Stimulated activated CD8-positive, alpha-beta memory T cell treated with anti-CD3 and anti-CD28 coated beads, Interleukin-2, amount 100 ng/mL, for 1 hour (primary cell): ENCODE measurements at places on chromosomes 3 and 15.
A peak's percentile ranks its signal among the peaks of the same experiment; 100 is the strongest.

- no peak for DNase-seq
These were observed 397.3 kb upstream of the PROK2 start for GRCh38 chr3:72182206-72182605.

- DNase-seq: no peak
These were observed 101.9 kb upstream of the THBS1 start for GRCh38 chr15:39478996-39479395.

DNA sequence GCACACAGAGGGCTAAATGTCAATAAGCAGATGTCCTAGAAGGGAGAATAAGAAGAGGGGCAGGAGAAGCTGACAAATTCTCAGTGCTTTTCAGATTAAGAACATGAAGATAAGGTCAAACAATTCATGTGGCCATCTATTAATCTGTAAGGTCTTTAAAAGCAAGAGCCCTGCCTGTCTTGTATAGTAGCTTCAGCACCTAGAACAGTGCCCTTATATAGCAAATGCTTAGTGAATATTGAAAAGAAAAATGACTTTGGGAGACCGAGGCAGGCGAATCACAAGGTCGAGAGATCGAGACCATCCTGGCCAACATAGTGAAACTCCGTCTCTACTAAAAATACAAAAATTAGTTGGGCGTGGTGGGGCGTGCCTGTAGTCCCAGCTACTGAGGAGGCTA lies 18.1 kb downstream of the SNTN start:
- no peak for DNase-seq

GRCh38 chr3:151864423-151865101 lies 8.9 kb upstream of the SUCNR1 start:
- no peak for DNase-seq

DNA sequence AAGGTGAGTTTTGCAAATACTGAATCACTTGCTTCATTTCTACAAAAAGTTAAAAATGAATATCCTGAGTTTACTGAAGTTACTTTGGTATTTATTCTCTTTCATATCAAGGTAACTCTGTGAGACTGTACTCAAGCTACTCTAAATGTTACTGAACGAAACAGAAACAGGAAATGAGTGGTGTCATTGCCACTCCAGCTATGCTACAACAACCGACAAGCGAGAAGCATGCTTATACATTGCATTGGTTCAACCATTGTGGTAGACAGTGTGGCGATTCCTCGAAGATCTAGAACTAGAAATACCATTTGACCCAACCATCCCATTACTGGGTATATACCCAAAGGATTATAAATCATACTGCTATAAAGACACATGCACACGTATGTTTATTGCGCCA lies 313.2 kb upstream of the THBS1 start:
- no peak for DNase-seq

- no peak for DNase-seq
These were observed 16.0 kb downstream of the RMDN3 start for GRCh38 chr15:40739047-40739446.

DNA sequence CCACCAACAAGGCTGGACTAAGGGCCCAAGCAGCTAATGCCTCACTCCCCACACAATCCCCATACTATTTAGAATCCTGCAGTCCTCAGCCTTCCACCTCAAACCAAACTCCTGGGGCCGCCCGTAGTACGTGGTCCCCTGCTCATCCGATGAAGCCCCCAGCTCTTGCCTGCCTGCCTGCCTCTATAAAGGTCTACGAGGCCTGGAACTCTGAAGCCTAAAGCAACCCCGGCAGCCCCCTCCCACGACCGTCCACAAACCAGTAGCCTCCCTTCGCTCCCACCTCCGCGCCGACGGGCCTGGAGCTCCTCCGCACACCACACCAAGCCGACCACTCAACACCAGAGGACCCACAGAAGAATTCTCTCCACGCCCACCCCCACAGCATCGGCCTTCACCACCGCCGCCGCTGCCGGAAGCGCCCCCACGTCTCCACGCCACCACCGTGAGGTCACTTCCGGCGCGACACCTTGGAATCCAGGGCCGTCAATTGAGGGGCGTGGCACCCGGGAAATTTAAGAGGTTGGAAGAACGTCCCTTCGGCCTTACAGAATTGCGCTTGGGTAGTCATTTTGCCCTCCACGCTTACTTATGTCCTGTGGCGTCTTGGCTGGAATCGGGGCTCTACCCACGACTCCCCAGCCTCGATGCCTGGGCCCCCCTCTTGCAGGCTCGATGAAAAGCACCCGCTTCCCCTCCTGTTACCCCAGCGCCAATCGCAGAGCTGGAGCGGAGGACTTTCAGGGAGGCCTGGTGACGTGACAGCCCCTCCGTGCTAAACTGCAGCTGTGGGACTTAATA lies at the start of gene EDC3:
Gene EDC3, minus strand, starts transcription at position 428 of the 801 bp plus-strand sequence. CDS start 20,900 bp downstream, outside the sequence.
- peak; percentile 73 for DNase-seq

GRCh38 chr3:101809178-101810021 lies 30.4 kb downstream of the NXPE3 start:
- no peak for DNase-seq

DNA sequence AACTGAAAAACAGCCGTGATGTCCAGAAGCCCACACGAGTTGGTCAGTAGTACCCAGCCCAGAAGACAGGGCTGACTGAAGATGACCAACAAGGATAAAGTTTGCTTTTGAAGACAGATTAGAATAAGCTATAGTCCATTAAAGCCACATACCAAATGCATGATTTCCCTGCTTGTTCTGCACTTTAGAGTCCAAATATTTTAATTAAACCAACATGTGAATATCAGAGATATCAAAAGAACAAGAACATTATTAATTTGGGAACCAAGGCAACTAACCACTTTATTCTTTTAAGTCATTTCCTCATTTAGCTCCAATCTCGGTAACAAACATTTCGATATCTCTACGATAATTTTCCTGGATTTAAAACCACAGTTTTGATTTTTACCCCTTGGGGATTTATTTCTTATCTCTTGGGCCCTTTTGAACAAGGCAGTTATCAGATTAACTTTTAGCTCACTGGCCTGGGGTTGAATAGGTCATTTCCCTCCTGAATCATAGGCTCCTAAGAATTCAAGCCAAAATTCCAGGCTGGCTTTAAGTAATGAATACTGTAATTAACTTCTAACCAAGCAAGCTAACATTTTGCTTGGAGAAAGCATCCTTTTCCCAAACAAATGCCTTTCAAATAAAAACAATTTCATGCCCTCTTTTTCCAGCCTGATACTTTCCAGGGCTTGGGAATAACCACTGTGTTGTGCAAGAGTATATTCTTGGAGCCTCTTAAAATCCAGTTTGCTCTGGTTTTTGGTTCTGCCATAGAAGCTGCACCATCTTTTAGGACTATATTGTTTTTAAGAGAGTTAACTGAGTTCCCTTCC lies 102.9 kb upstream of the NR2E3 start:
- no peak for DNase-seq

DNA sequence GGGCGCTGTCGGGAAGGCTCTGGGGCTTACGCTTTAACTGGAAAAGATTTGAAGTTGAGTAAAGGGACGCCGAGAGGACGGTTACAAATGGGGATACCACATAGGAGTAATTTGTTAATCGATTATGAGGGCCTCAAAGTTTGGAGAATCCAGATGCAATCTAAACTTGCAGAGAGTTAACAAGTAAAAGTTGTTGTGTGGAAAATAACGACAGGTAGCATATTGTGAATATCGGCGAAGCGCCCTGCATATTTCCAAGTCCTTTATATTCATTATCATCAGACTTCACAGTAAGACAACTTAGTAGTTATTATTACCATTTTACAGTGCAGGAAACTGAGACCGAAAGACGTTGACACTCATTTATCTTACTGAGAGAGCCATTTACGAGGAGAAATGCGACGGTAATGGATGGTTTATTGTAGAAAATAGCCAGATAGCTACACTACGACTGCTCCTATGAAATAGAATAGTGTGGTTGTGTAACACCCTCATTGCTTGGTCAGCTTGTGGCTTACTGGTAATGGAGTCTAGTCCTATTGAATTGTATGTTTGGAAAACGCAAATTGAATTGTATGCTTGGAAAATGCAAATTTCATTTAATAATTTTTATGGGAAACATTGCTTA lies 700 bp downstream of the MKRN2 start:
- no peak for DNase-seq

DNA sequence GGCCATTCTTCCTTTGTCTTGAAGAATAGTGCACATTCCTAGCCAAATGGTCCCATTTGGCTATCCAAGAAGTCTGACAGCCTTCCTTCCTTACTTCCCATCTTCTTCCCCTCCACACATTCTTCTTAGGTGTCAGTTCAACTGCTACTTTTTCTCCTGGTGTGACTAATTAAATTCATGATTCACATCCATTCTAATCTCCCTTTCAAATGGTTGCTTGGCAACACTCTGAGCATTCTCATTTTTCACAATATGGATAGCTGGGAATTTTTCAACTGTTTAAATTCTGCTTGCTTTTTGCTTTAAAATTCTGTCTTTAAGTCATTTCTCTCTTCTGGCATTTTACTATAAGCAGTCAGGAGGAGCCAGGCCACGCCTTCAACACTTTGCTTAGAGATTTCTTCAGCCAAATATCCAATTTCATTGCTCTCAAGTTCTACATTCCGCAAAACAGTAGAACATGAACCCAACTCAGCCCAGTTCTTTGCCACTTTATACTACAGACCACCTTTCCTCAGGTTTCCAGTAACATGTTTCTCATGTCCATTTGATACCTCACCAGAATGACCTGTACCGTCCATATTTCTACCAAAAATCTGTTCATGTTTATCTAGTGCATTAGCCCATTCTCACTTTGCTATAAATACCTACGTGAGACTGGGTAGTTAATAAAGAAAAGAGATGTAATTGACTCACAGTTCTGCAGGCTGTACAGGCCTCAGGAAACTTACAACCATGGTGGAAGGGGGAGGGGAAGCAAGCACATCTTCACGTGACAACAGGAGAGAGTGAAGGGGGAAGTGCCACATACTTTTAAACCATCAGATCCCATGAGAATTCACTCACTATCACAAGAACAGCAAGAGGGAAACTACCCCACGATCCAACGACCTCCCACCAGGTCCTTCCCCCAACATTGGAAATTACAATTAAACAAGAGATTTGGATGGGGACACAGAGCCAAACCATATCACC lies 31.9 kb upstream of the MCF2L2 start:
- DNase-seq: no peak

- DNase-seq: no peak
These were observed 5.2 kb downstream of the GNAI2 start for GRCh38 chr3:50241163-50241562.

GRCh38 chr15:75176396-75176761 lies 25.3 kb upstream of the C15orf39 start:
- no peak for DNase-seq

GRCh38 chr15:51917493-51917892 lies 54.1 kb downstream of the LEO1 start:
- DNase-seq: no peak

DNA sequence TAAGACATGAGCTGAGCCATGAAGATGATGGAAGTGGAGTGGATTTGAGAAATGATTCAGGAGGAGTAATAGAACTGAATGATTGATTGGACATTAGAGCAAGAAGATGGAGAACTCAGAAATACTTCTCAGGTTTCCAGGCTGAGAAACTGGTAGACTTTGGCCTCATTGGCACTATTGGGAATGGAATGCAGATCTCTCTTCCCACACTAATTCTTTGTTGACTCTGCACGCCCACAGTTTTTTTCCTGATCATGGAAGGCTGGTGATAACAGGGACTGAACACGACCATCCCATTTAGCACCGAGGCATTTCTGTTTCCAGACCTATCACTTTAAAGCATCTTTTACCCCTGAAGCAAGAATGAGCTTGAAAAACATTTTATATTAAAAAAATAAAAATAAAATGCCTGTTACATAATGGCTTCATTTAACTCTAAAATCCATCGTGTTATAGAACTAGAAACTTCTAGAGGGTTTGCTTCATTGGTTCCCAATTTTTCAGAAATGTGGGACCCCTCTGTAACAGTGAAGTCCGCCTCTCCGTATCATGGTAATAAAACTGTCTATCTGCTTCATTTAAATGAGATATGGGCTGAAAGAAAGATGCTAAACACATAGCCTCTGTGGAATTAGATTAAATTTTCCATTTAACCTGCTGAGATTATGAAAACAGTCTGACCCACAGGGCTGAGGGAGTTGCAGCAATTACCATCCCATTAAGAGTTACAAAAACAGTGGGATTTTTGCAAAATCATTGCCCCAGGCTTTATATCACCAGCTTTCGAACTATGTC lies 562.0 kb upstream of the CFAP20DC start:
- no peak for DNase-seq

DNA sequence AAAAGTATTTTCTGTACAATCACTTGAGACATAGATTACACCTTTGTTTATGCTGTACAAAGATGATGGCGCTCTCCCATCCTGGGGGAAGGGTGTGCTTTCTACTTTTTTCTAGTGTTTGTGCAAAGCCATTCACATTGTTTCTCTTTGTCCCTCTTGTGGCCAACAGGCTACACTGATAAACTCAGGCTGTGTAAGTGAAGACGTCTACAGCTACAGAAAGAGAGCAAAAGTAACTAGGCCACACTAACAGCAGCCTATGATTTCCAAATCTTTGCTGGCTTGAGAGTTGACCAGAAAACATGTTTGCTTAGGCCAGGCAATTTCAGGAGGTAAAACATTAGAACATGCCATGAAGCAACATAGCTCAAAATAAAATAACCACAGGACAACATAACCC lies 75.1 kb downstream of the FOXB1 start:
- DNase-seq: no peak

DNA sequence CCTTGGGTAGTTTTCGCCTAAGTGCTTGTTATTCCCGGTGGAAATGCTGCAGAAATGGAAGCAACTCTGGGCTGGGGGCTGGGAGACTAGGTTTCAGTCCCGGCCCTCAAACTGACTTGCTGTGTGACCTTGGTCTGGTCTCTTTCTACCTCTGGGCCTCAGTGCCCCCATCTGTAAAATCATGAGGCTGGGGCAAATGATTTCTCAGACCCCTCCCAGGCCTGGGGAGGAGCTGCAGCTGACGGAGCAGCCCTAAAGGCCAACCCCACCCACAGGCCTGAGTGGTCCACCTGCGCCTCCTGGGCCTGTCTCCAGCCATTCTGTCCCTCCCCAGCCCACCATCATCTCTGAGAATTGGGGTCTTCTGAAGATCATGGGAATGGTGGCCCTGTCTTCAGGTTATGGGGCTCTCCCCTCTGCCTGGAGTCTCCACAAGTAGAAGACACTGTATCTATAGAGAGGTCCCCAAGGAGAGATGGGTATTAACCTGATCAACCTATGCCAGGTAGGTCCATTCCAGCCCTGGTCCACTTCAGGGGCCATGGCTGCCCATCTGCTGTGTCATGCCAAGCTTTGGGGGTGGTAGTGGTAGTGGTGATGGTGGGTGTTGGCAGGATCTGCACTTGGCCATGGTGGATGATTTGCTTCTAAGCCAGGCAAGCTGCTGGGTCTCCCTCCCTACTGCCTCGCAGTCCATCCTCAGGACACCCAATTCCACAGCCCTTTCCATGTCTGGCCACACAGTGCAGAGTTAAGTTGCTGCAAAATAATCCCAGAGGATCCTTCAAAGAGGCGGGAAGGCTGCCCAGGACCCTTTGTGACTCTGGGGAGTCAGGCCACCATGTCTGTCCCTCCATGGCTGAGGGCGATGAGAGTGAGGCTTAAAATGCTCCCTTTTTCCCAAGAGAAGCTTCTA lies 46.0 kb downstream of the ITGA11 start:
- DNase-seq: no peak

- no peak for DNase-seq
These were observed 597.2 kb upstream of the ADAMTS9 start for GRCh38 chr3:65284961-65285360.

GRCh38 chr3:171876680-171877147 lies 33.6 kb downstream of the TMEM212 start:
- no peak for DNase-seq

- no peak for DNase-seq
These were observed 327.4 kb downstream of the EPHA3 start for GRCh38 chr3:89434621-89435380.
